ENCODE measurements at places on chromosomes 2 and 18. TPM values are rescaled to one million over a fixed set of nuclear protein-coding genes. Genes with fewer than 3 reads are reported as not detected.

The ABCG5 gene
- total RNA-seq: 0.10 TPM

GRCh38 chr2:129518937-129519336, 460.5 kb upstream of the RAB6C start:
- DNase-seq: no peak

The ABCB11 gene
- not detected for total RNA-seq

The INPP5D gene
- total RNA-seq: 40.8 TPM

DNA sequence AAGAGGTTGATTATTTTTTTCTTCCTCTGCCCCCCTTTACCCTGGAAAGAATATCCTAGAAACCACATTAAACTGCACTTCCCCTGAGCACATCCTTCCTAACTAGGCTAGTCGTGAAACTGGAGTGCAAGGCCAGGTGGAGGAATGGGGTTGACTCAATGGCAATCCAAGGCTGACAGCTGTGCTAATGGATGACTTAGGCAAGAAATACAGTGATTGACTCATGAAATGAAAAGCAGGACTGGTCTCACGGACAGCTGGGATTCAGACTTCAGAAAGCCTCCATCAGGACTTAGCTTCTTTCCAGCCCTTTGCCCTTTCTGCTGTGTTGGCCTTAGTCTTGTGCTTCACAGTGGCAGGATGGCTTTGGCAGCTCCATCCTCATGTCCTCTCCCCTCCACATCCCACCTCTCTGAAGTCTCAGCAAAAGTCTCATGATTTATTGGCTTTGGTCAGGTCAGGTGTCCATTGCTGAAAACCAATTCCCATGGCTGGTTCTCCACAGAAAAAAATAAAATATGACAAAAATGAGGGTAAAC, 33.8 kb downstream of the INSIG2 start:
- no peak for DNase-seq

DNA sequence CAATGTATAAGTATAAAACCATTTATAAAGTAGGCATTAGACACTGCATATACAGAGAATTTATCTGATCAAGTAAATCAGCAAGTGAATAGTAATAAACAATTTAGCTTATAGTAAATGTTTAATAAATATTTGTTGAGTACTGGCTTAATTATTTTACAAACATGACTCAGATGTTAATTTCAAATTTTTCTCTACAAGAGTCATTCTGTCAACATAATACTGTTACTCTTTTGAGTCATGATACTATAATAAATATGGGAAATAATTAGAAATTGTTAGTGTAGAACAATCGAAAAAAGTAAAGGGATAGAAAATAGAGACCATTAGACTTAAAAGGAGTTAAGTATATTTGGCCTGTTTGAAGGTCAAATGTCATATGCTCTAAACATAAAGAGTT, 133.6 kb upstream of the MC4R start:
- no peak for DNase-seq

- DNase-seq: peak; percentile 80
Measured at GRCh38 chr18:46333431-46334135, 229.4 kb downstream of the HAUS1 start.

- no peak for DNase-seq
Measured at GRCh38 chr2:176126929-176127773, 2.4 kb upstream of the HOXD8 start.

GRCh38 chr2:152552888-152553287, 164.4 kb downstream of the PRPF40A start:
- no peak for DNase-seq
